ENCODE measurements at places on chromosomes 5 and 9. TPM values are rescaled to one million over a fixed set of nuclear protein-coding genes. Genes with fewer than 3 reads are reported as not detected.

DNA sequence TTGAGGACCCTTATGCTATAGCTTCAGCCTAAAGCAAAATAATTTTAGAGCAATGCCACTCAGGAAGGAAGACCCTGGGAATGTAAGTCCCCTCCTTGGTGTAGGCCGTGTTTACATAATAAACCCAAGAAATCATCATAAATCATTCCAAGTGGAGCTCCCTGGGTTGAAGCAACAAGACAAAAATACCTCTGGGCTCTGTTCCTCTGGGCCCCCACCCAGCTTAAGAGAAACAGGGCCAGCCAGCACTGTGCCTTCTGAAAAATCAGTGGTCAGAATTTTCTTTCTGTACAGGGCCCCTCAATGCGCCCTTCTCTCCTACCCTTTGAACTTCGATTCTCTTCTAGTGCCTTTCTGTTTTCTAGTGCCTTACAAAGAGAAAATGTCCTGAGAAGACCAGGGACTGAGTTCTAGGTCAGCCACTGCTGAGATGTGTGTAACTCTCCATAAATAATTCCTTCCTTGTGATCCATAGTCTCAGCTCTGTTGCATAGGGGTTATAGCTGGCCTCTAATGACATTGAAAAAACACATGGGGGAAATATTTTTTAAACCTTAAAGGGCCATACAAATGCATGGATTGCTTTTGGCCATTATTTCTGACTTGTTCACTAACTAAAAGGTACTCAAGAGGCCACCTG, 101.0 kb downstream of the ADRB2 start:
- peaks cover 9% of the 10 kb centered on the region for H3K4me1 ChIP-seq
- no peaks in the 10 kb centered on the region for H3K36me3 ChIP-seq
- H3K4me3 ChIP-seq, result no peak overlapping the region

- H3K4me3 ChIP-seq, result no peak overlapping the region
- H3K4me1 ChIP-seq, result no peaks in the 10 kb centered on the region
- H3K27ac ChIP-seq, result no peak overlapping the region
- DNase-seq, result peak; percentile 13
- no peaks in the 10 kb centered on the region for H3K36me3 ChIP-seq
These were observed 78.8 kb downstream of the F2RL2 start for GRCh38 chr5:76544268-76544926.

GRCh38 chr9:36818965-36819870, 214.8 kb downstream of the PAX5 start:
- no peaks in the 10 kb centered on the region for H3K4me1 ChIP-seq
- no peak overlapping the region for H3K27ac ChIP-seq
- DNase-seq, result no peak
- H3K27me3 ChIP-seq, result peaks cover 67% of the 10 kb centered on the region
- H3K4me3 ChIP-seq, result no peak overlapping the region

Gene FGF1
- 7.7 TPM for total RNA-seq

Gene CAPSL
- total RNA-seq, result not detected

Gene ADRA1B
- 0.56 TPM for total RNA-seq
